ENCODE measurements at places on chromosomes 6 and 20.

DNA sequence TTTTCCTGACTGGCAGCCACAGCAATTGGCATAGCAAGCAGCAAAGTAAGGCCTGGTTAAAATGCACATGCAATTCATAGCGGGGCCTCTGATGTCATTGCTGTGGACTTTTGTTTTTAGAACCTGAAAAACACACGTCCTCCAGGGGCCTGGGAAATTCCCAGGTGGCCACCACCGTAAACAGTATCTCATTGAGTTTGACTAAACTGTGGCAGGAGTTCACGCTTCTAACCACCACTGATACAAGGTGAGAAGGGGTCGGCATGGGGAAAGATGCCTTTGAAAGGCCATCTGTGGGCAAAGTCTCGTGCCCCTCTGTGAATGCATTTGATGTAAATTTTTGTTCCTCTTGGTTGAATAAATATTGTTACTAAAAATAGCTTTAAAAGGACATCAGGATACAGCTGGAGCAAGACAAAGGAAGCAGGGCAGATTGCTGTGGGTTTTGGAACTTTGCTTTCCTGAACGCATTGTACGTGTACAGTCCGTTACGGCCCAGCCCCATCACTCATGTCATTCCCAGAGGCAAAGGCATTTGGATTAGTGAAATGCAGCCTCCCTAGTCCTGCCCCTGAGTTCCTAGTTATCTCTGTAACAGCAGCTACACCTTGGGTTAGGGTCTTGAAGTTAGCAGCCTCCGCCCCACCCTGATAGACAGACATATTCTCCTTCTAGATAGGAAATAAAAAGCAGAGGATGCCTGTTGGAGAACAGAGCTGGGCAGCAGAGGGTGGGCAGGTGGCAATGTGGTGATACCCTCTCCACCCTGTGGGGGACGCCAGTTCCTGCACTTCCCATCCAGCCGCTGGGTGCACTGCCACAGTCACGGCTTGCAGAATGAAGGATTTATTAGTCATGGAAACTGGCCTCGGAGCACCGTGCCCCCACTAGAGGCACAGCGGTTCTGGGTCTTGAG is 80.3 kb downstream of the ZDHHC14 start:
- no peak for DNase-seq

- no peak for DNase-seq
Observed at GRCh38 chr20:38152621-38153221, 12.3 kb downstream of the TGM2 start.

DNA sequence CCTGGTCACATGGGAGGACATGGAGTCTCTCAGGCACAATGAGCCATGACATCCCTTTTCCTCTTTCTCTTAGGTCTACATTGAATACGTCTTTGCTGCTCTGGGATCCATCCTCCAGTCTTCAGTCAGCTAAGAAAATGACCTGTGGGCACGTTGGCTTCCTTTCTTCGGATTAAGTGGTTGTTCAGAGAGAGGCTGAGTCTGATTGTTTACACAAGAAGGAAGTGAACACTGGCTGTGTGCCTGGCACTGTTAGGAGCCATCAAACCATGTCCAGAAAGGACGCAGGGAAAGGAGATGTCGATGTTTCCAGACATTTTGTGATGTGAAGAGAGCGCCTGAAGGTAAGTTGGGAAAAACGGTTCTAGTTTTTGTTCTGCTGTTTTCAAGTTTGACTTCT is 309.9 kb upstream of the CDYL start:
- no peak for DNase-seq

DNA sequence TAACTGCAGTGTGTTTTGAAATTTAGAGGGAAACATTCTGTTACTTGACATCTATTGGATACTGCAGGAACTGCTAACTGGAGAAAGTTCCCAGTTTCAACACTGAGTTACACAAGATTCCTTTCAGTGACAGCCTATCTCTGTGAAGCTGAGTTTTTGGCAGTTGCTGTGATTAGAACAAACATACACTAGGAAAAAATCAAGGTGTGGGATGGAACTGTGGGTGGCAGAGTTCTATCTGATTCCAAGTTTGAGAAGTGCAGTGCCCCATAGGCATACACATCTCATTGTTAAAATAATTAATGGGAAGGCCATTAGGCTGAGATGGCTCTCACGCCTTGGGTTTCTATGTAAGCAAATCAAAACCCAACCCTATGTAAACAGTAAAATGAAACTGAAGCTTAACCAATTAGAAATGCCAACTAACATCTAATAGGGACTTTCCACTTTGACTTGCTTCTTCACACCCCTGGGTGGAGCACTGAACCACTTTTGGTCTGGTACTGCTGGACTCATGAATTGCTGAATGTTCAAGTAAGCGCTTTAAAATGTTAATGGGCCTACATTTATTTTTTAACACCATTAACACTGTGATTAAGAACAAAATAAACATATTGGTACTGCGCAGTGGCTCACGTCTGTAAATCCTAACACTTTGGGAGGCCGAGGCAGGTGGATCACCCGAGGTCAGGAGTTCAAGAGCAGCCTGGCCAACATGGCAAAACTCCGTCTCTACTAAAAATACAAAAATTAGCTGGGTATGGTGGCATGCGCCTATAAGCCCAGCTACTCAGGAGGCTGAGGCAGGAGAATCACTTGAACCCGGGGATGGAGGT is 55.2 kb upstream of the TBC1D7 start:
- DNase-seq, result no peak

- no peak for DNase-seq
Observed at GRCh38 chr20:36070451-36070850, 84.1 kb upstream of the EPB41L1 start.

DNA sequence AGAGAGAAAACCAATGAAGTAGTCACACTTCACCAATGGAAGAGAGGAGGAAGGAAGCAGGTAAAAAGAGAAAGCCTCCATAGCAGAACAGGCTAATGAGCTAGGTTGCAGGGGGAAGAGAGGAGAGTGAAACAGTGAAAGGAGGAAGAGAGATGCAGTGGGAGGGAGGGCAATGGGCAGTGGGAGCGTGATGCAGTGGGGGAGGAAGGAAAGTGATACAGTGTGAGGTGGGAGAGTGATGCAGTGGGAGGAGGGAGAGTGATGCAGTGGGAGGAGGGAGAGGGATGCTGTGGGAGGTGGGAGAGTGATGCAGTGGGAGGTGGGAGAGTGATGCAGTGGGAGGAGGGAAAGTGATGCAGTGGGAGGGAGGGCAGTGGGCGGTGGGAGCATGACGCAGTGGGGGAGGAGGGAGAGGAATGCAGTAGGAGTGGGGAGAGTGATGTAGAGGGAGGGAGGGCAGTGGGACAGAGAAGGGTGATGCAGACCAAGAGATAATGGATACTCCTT is 29.7 kb downstream of the COL12A1 start:
- no peak for DNase-seq

GRCh38 chr6:56440551-56440981 is 193.2 kb upstream of the COL21A1 start:
- DNase-seq, result no peak

DNA sequence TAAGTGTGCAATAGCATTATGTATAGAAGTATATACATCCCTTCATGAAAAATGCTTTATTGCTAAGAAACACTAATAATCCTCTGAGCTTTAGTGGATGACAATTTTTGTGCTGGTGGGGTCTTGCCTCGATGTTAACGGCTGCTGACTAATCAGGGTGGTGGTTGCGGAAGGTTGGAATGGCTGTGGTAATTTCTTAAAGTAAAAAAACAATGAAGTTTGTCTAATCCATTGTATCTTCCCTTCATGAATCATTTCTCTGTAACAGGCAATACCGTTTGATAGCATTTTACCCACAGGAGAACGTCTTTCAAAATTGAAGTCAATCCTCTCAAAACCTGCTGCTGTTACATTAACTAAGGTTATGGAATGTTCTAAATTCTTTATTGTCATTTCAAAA is 816.5 kb upstream of the GJE1 start:
- DNase-seq, result no peak

GRCh38 chr20:48862279-48862678 is 34.5 kb upstream of the PREX1 start:
- no peak for DNase-seq

- no peak for DNase-seq
Observed at GRCh38 chr20:16346956-16347355, 226.3 kb downstream of the KIF16B start.

DNA sequence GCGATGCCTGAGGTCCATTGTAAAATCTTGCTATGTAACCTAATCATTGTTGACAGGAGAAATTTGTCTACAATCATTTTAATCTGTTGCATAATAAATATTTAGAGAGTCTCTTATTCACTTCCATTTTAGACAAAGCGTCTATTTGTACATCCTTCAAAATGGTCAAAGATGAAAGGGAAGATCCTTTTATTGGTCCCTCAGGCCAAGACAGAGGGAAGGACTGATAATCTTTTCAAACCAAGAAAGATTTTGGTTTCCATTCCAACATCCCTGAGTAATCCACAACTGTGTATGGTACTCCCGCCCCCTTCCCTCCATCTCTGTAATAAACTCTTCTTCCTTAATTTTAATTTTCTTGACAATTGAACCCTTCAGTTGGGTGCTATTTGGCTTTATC is 111.6 kb upstream of the SCP2D1 start:
- DNase-seq, result no peak

DNA sequence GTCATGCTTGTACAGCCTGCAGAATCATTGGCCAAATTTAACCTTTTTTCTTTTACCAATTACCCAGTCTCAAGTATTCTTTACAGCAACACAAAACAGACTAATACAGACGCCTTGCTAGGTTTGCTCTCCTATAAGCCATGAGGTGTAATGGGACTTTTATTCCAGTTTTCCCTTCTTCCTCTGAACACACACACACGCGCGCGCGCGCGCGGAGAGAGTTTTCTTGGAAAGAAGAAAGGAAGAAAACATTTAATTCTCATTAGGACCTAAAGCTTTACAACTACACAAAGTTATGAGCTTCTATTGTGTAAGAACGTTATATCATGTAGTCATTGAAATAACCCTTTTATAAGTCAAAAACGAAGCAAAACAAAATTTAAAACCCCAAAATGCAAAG is 681.6 kb upstream of the FLRT3 start:
- no peak for DNase-seq

- DNase-seq, result no peak
Observed at GRCh38 chr6:54706844-54707605, 139.5 kb upstream of the FAM83B start.

DNA sequence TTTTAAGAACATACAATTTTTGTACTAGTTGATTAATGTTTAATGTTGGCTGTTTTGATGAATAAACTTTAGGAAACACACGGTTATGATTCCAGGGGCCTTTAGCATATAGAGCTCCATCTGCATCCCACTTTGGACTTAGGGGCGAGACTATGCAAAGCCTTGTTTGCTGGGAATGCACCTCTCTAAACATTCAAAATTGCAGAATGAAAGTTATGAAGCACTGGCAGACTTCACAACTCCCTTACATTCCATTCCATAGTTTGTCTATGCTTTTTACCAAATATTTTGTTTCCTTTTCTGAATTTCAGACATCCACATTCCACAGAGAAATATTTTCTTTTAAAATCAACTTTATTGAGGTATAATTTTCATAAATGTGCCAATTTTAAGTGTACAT is 10.3 kb upstream of the TCP11 start:
- DNase-seq, result no peak

DNA sequence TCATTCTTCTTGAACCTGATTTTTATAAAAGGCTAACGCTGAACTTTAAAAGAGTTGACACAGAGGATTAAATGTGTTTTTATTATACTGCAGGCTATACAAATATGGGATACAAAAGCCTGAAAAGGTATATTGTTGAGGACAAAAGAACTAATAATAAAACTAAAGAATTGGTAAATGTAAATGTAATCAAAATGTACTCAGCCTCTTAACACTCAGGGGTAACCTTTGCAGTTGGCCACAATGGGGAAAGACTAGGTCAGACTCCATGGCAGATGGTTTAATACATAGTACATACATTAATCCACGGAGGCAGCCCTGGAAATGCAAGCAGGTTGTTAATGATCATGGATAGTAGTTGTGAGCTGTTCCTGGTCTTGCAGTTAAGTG is 57.5 kb downstream of the SOBP start:
- no peak for DNase-seq

DNA sequence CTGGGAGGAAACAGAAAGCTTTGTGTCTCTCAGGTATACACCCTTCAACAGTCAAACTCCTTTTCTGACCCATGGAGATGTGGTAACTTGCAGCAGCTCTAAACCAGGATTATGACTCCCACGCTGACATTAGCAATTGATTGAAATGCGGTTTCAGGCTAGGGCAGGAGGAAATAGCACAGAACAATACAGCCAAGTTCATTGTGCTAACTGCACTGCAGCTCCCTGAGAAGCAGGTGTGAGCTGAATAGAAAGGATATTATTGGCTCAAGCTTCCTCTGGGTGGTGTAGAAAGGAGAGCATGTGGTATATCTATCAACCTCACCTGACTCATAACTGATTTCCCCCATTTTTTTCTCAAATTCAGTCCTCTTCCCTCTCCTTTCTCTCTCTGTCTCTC is 612.3 kb upstream of the BTBD3 start:
- DNase-seq, result no peak

- no peak for DNase-seq
Observed at GRCh38 chr20:52812231-52812847, 159.8 kb upstream of the TSHZ2 start.

DNA sequence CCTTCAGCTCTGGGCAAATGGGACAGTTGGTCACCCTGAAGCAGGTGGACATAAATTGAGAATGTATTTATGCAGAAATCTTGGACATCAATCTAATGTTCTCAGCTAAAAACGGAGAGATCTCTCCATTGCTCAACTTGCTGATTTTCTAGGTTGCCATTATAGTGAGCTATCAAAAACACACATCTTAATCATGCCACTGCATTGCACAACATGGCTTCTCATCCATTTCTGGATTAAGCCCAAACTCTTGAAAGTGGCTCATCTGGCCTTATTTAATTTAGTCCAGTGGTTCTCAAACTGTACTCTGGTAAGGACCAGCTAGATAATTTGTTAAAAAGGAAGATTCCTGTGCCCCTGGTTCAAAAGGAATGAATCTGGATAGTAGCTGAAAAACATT is 324.9 kb upstream of the CITED2 start:
- no peak for DNase-seq

GRCh38 chr6:165662749-165663376 is at the start of gene PDE10A:
TSS of gene PDE10A (minus strand) at chr6:165663241. CDS start at chr6:165662811, 430 bp downstream.
- no peak for DNase-seq

- DNase-seq, result no peak
Observed at GRCh38 chr6:105501826-105502344, 99.0 kb upstream of the PREP start.

DNA sequence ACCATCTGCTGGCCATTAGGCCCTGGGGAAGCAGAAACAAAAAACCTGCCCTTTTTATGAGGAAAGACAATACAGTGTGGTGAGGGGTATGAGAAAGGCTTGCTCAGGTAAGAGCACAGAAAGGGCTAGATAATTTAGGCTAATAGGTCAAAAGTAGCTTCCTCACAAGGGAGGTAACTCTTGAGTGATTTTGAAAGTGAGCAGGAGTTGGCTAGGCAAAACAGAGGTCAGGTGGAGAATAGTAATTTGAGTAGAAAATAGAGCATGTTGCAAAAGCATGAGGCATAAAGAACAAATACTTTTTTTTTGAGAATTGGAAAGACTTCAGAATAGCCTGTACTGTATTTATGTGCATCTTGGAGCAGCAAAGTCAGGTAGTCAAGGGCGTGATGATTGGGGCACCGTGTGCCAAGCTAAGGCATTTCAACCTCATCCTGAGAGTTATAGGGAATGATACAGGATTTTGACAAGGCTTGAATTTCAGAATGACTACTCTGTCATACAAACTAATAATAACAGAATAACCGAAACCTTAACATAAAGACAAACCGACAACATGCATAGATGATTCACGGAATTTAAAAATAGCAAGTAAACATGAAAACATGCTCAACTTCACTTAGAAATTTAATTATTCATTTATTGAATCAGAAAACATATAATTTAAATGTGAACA is 123.0 kb upstream of the ENPP5 start:
- DNase-seq, result no peak
